ENCODE measurements at places on chromosomes 6 and 20.

DNA sequence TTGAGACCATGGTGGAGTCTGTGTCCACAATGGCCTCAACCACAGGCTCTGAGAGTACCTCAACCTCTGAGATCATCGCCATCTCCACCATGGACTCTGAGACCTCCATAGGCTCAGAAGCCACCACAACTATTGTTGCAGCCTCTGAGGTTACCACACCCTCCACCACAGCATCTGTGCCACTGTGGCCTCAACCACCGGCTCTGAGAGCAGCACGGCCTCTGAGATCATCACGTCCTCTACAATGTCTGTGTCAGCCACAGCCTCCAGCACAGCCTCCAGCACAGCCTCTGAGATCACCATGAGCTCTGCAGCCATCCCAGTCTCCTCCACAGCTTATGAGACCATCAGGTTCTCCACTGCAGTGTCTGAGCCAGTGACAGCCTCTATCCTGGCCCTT lies 19.4 kb upstream of the MUC21 start:
- DNase-seq = peak; percentile 65

- no peak for DNase-seq
These were observed 2.2 kb upstream of the DEK start for GRCh38 chr6:18266523-18266912.

DNA sequence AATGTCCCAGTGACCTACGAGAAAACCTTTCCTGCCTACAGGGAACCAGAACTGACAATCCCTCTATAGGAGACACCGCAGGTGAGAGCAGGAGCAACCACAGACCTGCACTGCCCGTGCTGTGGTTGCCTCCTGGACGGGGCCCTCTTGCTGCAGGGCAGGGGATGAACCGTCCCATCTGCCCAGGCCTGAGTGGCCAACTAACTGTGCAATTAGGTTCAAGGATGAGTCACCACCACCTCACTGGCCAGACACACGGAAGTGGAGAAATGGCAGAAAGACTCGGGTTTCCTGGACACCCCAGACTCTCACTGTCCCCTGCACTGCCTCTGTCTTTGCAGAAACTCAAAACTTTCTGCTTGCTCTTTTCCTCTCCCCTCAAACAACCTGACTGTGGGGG lies 13.8 kb upstream of the HLA-G start:
- DNase-seq = no peak

- DNase-seq = no peak
These were observed 628.8 kb upstream of the SLC35B3 start for GRCh38 chr6:9064156-9064555.

DNA sequence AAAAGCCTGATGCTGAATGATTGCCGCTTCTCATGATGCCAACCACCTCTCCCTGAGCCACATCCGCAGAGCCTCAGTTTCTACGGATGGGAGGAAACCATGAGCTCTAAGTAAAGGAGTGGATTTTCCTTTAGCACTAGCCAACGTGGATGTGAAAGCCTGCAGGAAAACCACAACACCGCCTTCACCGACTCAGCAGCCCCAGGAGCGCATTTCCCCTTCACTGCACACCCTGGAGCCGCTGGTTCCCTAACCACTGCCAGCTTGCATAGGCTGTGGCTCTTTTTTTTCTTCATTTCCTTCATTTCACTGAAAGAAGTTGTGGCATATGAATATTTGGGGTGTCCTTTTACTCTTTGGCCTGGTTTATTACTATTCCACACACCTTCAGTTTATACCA lies 50.5 kb upstream of the SSTR4 start:
- no peak for DNase-seq

DNA sequence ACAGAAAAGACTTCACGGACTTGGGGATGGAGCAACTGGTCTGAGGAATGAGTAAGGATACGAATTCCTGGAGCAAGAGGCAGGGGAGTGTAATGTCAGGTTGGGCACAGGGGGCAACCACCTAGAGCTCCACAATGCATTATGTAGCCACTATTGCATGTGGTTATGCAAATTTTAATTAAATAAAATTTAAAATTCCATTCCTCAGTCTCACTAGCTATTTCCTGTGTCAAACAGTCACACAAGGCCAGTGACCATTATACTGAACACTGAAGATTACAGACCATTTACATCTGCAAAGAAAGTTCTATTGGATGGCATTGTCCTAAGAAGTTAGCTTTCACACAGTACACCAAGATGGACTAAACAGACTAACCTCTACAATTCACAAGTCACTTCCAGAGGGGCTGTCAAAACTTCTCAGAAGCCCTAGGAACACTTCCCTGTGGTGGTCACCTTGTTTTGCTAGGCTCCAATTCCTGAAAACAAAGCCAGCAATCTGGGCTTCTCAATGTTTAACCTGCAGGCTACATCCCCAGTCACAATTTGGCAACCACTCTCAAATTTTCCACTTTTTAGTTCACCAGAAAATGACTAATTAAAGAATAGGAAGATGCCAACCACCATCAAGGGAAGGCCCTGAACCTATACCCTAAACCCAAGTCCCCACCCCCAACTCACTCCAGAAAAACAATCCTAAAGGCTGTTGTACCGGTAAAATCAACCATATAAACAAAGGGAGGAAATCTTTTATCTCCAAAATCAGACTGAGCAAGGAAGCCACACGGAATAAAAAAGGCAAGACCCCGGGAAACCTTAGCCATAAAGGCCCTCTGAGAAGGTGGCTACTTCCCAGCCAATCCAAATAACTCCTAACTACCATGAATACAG lies 34.2 kb upstream of the C20orf203 start:
- peak; percentile 47 for DNase-seq

DNA sequence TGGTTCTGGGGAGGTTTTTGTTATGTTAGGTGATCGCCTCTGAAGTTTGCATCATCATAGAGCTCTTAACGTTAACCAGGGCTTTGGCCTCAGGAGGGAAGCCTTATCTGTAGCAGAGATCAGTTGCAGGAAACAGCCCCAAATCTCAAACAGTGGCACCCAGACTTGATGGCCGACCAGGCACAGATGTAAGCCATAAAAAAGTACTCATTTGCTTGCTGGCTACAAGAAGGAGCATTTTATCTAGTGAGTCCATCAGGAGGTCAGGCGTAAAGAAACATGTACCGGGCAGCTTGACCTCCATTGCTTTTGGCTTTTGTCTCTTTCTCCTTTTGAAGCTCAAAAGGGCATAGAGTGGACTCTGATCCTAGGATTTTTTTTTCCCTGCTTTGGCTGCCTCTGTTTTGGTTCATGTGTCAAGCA lies 122.3 kb downstream of the CCDC170 start:
- no peak for DNase-seq

- no peak for DNase-seq
These were observed 116.5 kb downstream of the MAP3K4 start for GRCh38 chr6:161107779-161108730.

GRCh38 chr6:13178107-13178506 lies 150.2 kb downstream of the TBC1D7 start:
- no peak for DNase-seq

- DNase-seq = no peak
These were observed 49.8 kb downstream of the HNF4A start for GRCh38 chr20:44405257-44405656.

GRCh38 chr6:113402544-113402943 lies 454.6 kb upstream of the MARCKS start:
- DNase-seq = no peak

DNA sequence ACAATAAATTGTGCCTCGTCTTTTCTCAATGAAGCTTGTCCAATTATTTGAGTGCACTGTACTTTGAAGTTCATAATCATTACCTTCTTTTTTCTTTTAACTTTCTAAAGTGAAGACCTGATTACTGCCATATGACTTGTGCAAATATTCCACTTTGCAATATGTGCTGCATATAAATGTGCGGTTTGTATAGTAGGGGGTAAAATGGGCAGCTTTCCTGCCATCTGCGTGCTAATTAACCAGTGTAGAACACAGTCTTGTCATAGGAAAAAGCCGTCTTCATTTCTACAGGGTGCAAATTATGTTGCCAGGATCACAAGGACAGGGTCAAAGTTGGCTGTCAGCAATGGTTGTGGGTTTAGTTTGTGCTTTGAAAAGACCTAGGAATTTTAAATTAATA lies 397.0 kb downstream of the NKAIN2 start:
- no peak for DNase-seq

DNA sequence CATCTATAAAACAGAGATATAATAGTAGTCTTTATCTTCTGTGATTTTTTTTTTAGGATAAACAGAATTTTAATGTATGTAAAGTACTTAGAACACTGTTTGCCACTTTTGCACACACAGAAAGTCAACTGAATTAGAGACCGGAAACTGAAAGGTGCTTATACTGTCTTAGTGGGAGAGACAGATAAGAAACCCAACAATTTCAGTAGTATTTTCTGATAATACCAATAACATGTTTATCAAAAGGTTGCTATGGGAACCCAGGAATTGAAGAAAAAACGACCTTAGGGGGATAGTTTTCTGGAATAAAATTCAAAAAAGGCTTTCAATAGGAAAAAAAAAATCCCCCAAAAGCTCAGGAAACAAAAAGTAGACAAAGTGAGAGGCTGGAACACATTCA lies 138.6 kb downstream of the BCKDHB start:
- DNase-seq = no peak

GRCh38 chr20:62938105-62938888 lies at the start of gene GID8:
Gene GID8 (plus strand): TSS chr20:62938147. CDS start chr20:62941503, 3,356 bp downstream.
- peak; percentile 49 for DNase-seq

DNA sequence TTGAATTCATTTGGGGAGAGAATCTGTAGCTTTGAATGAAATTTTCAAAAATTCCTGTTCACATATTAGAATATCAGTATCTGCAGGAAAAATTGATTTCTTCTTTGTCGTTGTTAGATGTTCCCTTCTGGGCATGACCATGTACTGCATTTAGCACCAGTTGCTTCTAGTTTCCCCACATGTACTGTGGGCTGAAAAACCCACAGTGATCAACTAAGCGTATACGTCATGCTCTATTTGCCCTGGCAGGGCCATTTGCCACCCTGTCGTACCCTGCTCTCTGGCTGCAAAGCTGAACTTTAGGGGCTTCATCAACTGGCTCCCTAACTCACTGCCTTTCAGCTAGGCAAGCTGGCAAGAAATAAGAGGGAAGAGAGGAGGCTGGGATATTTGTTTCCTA lies 340.7 kb upstream of the TSHZ2 start:
- no peak for DNase-seq

- DNase-seq = peak; percentile 27
These were observed 571.2 kb downstream of the QKI start for GRCh38 chr6:163985710-163986109.

- no peak for DNase-seq
These were observed 2.3 kb upstream of the NKX2-2 start for GRCh38 chr20:21516180-21516567.

GRCh38 chr6:119649531-119649930 lies 300.0 kb upstream of the MAN1A1 start:
- DNase-seq = no peak

DNA sequence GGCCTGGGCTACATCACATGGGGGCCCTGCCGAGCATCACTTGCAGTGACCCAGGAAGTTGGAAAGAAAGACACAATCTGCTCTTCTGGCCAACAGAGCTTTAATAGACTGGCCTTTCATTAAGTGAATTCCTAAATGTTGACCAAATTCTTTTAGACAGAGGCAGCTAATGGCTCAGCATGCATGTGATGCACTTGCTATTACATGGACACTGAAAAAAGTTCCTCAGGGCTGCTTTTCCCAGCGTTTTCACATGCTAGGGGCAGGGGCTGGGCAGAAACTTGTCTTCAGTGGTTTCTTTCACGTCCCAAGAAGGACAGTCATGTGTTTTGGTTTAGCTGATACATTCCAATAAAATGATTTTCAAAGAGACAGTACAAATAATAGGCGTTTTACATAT lies 651.0 kb upstream of the SLC35B3 start:
- DNase-seq = no peak

GRCh38 chr6:18515767-18516166 lies 128.6 kb downstream of the RNF144B start:
- no peak for DNase-seq

DNA sequence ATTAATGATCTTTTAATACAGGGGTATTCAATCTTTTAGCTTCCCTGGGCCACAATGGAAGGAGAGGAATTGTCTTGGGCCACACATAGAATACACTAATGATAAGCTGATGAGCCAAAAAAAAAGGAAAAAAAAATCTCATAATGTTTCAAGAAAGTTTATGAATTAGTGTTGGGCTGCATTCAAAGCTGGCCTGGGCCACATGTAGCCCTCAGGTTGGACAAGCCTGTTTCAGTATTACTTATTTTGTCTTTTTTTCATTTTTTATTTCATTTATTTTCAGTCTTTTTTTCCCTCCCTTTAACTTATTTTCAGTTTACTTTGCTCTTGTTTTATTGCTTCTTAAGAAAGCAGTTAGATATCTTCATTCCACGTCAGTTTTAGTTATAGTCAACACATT lies 2171.8 kb upstream of the DEFB115 start:
- DNase-seq = no peak
